ENCODE measurements at places on chromosomes 1 and 21.

GRCh38 chr1:41413748-41414281 is 52.6 kb downstream of the FOXO6 start:
- no peak for DNase-seq

DNA sequence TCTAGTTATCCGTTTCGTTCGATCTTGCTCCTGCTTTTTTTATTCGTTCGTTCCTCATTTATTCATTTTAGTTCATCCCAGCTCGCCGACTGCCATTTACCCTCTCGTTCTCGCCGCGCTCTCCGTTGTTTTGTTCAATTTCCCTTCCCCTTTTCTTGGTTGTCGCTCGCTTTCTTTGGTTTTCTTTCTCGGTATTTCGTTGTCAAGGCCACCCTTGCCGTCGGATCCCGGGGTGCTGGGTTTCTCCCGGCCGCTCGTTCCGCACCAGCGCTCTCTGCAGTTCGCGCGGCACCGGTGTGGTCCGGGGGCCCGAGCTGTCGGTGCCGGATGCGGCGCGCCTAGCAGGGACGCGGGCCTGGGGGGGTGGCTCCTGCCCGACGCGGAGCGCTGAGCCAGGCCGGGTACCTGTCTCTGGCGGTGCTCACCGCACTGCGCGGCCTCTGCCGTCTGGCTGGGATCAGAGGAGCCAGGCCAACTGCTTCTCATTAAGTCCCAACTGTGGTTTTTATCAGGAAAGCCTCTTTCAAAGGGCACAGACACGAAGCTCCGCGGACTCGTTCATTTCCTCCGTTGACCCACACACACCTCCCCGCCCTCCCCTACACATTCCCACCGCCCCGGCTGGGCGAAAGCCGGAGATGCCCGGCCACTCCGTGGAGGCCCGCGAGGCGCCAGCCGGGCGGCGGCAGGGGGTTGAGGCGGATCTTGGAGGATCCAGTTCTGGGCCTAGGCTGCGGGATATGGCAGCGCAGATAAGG is 1.6 kb downstream of the ALX3 start:
- DNase-seq = peak; percentile 35

DNA sequence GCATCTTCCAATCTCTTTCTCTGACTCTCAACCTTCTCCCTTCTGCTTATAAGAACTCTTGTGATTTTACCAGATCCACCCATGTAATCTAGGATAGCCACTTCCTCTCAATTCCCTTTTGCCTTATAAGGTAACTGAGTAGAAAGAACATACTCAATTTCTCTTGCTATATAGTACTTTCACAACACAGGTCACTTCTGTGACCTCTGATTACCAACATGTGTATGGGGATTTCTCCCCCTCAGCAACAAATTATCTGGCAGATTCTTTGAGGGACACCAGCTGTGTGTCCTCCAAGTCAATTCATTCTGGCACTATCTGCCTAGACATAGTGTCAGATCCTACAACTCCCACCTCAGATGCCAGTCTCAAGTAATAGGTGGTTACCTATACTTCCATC is 62.5 kb downstream of the IL23R start:
- DNase-seq = no peak

DNA sequence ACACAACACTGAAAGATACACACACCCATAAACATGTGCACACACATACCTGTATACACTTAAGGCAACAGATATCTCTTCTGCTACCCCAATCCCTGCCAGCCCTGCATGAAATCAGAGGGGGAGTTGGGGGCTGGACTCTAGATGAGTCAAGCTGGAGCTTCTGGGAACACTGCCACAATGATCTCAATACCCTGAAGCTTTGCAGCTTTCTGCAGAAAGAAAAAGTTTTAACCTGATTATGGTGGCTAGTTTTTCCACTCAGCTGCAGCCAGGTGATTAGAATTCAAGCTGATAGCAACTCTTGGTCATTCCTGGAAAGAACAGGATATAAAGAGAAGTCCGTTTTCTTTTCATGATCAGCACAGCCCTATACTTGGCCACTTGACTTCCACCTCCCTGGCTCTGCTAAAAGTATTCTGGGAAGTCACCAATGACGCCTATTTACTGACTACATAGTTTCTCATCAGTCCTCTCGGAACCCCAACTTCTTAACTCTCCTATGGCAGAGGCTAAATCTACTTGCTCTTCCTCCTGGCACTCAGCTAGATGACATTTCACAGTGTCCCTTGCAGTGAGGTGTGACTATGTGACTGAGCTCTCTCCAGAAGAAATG is 20.7 kb upstream of the DNASE2B start:
- DNase-seq = no peak

GRCh38 chr1:236686815-236687160 is 489 bp downstream of the ACTN2 start:
- no peak for DNase-seq

- no peak for DNase-seq
These were observed 545.1 kb downstream of the PLPP3 start for GRCh38 chr1:56034222-56034621.

GRCh38 chr1:212074313-212074712 is 38.8 kb downstream of the DTL start:
- no peak for DNase-seq

- DNase-seq = no peak
These were observed 24.5 kb upstream of the ZNF436 start for GRCh38 chr1:23394181-23394580.

DNA sequence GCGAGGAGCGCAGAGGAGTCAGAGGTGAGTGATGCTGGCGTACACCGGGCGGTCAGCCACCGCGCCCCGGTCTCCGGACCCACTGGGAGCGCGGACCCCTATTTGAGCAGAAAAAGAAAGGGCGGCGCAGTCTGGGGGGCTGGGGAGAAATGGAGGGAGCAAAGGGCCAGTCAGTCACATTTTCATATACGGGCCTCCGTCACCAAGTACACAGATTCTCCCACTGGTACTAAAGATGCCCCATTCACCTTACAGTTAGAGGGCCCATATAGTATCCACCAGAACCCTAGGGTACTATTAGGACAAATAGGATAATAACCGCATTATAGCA is 573 bp downstream of the C2CD4D start:
- no peak for DNase-seq

GRCh38 chr1:230288641-230289349 is 137.3 kb downstream of the PGBD5 start:
- no peak for DNase-seq

GRCh38 chr1:180988253-180988752 is 34.4 kb downstream of the STX6 start:
- DNase-seq = no peak

- DNase-seq = peak; percentile 52
These were observed 60.2 kb upstream of the CFAP126 start for GRCh38 chr1:161427733-161428516.

DNA sequence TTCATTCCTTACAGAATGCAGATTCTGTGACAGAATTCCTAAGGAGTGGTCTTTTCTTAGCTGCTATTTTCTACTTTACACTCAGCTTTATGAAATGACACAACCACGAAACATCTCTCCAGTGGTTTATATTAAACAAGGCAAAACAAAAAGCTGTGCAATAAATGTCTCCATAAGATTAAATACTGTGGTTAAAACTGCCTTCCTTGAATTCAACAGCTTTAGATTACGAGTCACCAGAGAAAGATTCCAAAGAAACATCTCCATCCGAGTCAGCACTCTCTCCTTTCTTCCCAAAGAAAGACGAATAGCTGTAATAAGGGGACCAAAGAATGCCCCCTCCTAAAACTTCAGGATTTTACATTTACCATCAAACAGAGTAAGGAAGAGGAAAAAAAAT is 4.6 kb upstream of the C1orf87 start:
- no peak for DNase-seq

DNA sequence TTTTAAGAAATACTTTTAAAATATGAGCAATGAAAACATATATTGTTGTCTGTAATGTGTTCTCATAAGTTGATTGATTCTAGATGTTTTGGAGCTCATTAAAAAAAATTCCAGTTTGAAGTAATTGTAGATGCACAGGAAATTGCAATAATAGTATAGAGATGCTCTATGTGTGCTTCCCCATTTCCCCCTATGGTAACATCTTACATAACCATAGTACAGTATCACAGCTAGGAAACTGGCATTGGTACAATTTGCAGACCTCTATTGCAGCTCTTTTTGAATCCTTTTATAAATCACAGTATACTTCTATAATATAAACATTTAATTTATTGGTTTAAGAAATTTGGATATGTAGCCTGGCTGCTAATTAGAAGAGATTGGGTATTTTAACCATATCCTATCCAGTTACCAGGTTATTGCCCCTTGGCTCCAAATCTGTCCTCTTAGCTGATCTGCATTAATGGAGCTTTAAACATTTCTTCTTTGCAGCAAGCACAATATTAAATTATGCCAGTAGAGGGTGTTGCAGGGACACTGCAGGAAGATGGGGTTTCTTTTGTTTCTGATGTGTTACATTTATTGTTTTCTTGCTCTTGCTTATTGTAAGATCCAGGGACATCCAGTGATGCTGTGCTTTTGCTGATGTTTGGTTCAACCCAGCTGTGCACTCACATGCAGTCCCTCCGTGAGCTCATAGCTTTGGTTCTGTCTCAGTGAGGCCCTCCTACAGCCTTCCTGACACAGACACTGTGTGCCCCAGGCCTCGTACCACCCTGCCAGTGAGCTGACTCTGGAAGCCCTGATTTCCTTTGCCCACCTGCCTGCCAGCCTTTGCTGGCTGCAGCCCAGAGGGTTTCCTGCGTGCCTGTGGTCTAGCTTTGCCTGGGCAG is 103.3 kb downstream of the RABGAP1L start:
- no peak for DNase-seq

GRCh38 chr1:203638950-203639349 is 12.3 kb downstream of the ATP2B4 start:
- no peak for DNase-seq

- DNase-seq = no peak
These were observed 630.0 kb downstream of the LMO4 start for GRCh38 chr1:87958716-87959115.

GRCh38 chr1:33018112-33018511 is 18.6 kb downstream of the AK2 start:
- no peak for DNase-seq

- DNase-seq = no peak
These were observed 383.4 kb downstream of the USP25 start for GRCh38 chr21:16113052-16113715.

DNA sequence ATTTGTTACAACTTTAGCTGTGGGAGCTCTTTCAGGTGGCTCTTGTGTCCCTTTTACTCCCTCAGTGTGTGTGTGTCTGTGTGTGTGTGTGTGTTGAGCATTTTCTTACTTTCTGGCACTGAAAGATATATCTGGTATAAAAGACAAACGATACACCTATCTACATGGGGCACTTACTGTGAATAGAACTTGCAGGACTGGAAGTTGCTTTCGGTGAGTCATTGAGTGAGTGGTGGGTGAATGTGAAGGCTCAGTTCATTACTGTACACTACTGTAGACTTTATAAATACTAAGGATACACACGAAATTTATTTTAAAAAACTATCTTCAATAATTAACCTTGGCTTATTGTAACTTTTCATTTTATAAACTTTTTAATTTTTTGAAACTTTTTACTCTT is 38.7 kb downstream of the BTBD8 start:
- DNase-seq = no peak

DNA sequence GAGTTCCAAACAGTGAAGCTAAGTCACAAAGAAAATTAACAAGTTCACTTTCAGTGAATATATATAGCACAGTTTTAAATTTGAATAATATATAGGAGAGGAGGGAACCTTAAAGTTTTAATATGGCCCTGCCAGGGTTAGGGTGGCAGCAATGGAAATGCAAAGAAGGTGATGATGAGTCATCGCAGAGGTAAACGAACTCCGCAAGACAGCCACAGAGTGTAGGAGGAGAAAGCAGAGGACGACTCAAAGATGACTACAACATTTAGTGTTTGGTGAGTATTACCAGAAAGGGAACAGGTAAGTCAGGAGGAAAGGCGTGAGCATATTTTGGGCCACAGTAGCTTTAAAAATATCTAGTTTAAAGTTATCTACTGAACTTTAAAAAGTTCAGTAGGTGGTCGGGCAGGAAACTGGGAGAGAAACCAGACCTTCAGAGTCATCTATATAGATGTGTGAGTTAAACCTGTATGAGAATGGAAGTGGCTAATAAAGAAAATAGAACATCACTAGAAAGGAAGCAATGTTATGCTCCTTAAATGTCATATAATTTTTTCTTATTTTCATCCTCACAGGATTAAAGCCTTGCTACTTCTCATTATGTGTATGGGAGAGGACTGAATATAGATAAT is 75.7 kb downstream of the UCHL5 start:
- peak; percentile 35 for DNase-seq

- DNase-seq = peak; percentile 51
These were observed 3.6 kb downstream of the CR1 start for GRCh38 chr1:207499573-207499972.

- no peak for DNase-seq
These were observed 202.7 kb upstream of the SNX7 start for GRCh38 chr1:98458511-98459485.

GRCh38 chr1:199279872-199280645 is 641.2 kb downstream of the PTPRC start:
- peak; percentile 16 for DNase-seq

DNA sequence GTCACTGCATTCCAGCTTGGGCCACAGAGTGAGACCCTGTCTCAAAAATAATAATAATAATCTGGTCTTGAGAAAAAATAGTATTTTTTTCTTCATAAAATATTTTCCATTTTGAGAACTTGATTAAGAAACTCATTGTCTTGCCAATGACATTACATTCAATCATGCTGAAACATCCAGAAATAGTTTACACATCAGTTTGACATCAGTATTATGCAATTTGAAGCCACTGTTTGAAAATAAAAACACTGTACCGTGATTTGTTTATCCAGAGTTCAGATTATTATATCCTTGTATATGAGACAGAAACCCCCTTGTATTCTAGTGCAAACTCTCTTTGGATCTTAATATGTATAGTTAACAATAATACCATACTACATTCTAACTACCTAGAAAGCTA is 6.9 kb downstream of the FMO2 start:
- no peak for DNase-seq

DNA sequence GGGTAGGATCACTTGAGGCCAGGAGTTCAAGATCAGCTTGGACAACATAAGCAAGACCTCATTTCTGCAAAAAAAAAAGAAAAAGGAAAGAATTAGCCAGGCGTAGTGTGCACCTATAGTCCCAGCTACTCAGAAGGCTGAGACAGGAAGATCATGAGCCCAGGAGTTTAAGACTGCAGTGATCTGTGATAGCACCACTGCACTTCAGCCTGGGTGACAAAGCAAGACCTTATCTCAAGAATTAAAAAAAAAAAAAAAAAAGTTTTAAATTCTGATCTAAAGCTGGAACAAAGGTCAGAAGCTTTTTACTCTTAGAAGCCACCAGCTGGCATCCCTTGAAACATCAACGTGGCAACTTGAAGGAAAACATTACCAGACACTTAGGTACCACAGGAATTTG is 45.3 kb downstream of the HENMT1 start:
- no peak for DNase-seq

Data from activated naive CD4-positive, alpha-beta T cell treated with anti-CD3 and anti-CD28 coated beads, Interleukin-2, amount 50 U/mL, for 72 hours (primary cell).